ENCODE measurements at places on chromosomes 7 and 10. TPM values are rescaled to one million over a fixed set of nuclear protein-coding genes. Genes with fewer than 3 reads are reported as not detected.

The EIF3B gene
- polyA plus RNA-seq: 90.2 TPM

The FBXO24 gene
- 1.0 TPM for polyA plus RNA-seq

The HYCC1 gene
- polyA plus RNA-seq: 20.7 TPM

The SPDYE8 gene
- 0.20 TPM for polyA plus RNA-seq

The SORBS1 gene
- polyA plus RNA-seq: 76.7 TPM

The CALML5 gene
- polyA plus RNA-seq: not detected

The CASTOR2 gene
- polyA plus RNA-seq: 15.9 TPM

The OR9A2 gene
- polyA plus RNA-seq: not detected

The SEC31B gene
- 10.8 TPM for polyA plus RNA-seq

GRCh38 chr7:105745681-105746330 is 130.6 kb downstream of the ATXN7L1 start:
- no peak for DNase-seq

DNA sequence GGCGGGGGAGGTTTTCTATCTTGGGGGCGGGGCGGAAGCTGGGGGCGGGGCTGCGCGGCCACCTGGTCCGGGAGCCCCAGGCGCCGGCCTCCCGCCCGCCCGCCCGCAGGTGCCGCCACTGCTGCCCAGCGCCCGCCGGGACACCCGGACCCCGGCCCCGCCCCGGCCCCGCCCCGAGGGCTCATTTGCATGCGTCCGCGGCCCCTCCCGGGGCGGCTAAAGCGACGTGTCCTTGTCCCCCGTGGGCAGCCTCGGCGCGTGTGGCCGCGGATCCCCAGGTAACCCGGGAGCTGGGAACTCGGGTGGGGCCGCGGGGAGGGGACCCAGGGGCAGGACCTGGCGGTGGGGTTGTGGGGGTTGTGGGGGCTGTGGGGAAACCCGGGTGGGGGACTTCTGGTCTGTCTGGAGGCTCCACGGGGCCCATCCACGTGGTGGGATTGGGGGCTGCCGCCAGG is at the start of gene BHLHA15:
BHLHA15 (plus strand) TSS at position 219 of the 455 bp plus-strand sequence. CDS start 871 bp downstream, outside the sequence.
- no peak for DNase-seq

DNA sequence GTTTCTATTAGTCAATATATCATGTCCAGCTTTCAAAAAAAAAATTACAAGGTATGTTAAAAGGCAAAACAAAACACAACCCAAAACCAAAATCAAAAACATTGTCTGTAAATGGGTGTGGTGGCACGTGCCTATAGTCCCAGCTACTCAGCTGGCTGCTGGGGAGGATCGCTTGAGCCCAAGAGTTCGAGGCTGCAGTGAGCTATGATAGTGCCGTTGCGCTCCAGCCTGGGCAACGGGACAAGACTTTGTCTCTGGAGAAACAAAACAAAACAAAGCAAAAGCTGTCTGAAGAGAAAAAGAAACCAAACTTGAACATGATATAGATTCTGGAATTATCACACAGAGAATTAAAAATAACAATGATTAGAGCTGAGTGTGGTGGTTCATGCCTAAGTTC is 10.3 kb upstream of the CPA5 start:
- peak; percentile 76 for DNase-seq

GRCh38 chr10:10677479-10677878 is 340.2 kb upstream of the CELF2 start:
- DNase-seq: no peak

GRCh38 chr7:41374150-41374848 is 328.6 kb downstream of the INHBA start:
- DNase-seq: no peak

- DNase-seq: no peak
Measured at GRCh38 chr7:149427096-149427680, 33.7 kb downstream of the ZNF777 start.

- no peak for DNase-seq
Measured at GRCh38 chr7:116673457-116673865, 1.5 kb downstream of the MET start.

DNA sequence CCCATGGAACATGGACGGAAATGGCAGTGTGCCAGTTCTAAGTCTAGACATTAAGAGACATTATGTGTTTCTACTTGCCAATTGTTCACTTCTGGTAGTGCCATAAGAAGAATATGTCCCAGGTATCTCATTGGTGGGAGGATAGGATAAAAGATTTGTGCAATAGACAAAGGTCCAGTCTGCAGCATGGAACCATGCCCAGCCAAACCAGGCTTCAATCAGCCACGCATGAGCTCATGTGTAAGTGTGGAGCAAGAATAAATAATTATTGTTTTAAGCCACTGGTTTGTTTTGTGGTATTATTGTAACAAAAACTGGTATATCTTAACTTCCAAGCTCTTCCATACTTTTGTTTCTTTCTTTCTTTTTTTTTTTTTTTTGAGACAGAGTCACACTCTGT is 153.6 kb upstream of the CTTNBP2 start:
- DNase-seq: no peak

DNA sequence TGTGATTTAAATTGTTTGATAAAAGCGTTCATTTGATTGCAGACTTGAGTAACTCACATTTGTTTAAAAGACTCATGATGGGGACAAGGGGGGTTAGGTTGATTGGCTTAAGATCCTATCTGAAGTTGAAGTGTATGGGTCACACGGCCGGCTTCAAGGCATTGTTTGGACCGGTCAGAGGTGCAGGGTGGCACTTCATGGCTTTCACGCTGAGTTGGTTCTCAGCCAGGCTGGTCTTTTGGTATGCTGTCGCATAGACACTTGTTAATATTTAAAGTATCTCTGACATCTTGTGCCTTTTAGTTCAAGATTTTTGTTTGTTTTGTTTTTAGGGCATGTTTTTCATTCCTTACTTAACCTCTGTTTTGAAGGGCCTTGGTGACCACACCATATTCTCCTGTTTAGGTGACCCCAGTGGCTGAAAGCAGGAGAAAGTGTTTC is 58.1 kb downstream of the CCNY start:
- no peak for DNase-seq

DNA sequence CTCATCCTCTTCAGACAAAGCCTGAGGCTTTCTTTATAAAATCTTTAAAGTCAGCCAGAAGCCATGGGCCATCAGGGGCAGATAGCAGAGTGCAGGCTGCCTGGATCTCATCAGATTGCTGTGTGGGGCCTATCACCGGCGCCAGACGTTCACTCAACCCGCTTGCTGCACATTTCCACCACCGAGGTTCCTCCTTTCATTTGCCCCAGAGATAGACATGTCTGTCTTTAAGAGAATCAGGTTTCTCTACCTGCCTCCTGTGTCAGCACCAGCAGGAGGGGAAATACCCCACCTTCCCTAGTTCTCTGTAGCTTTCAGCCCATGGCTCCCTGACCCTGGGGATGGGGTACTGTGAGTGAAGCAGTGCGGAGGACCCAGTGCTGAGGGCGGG is 22.0 kb downstream of the SLC18A2 start:
- no peak for DNase-seq

GRCh38 chr7:10104292-10104691 is 869.4 kb upstream of the PHF14 start:
- no peak for DNase-seq

DNA sequence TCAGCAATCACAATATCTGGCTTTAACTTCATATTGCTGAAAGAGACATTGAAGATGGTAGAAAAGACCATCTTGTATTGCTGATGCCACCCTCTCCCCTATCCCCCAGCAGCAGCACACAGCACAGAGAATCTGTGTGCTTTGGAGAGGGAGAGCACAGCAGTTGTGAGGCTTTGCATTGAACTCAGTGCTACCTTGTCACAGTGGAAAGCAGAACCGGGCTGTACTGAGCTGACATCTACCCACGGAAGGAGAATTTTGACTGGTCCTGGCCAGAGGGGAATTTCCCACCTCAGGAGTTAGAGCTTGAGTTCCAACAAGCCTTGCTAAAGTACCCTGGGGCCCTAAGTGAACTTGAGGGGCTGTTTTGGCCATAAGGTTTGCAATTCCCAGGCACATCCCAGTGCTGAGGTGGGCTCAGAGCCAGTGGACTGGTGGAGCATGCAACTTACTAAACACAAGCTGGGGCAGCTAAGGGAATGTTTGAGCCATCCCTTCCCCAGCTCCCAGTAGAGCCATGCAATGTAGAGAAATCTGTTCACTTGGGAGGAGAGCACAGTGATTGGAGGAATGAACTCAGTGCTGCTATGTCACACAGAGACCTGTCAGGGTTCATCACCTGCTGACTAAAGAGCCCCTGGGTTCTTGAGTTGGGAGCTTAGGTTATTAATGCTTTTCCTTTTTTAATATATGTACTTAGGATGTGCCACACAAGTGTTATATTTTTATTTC is 62.1 kb downstream of the OR13A1 start:
- DNase-seq: no peak

- no peak for DNase-seq
Measured at GRCh38 chr10:64863836-64864235, 1342.6 kb downstream of the REEP3 start.

GRCh38 chr7:47402941-47403866 is 178.7 kb downstream of the TNS3 start:
- DNase-seq: peak; percentile 26

DNA sequence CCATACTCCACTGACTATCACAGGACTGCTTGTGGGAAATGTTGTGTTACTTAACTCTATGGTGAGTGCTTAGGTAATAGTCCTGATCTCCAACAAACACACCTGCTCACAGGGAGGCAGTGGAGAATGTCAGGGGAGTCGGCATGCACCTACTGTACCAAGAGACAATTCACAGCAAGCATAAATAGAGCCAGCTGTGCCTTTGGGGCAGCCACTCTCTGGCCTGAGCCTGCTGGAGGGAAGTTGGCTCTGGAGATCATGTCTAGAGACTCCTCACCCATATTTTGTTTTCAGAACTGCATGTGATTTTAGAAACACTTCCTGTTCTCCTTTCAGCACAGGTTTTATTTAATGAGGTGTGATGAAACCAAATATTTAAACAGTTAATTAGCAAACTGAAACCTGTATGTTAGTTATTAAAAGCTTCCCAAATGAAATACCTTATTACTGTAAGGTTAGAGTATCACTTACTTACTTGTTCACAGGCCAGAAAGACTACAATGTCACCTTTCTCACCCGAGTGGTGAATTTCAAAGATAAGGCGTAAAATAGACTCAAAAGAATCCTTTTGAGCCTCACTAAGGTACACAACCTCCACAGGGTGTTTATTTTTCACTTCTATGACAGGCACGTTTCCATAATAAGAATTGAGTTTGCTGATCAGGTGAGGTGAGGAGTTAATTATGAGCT is 21.8 kb downstream of the DHX32 start:
- no peak for DNase-seq

- DNase-seq: no peak
Measured at GRCh38 chr10:120516426-120516825, 59.4 kb downstream of the PLPP4 start.

- no peak for DNase-seq
Measured at GRCh38 chr7:75854233-75854632, 24.6 kb upstream of the RHBDD2 start.

DNA sequence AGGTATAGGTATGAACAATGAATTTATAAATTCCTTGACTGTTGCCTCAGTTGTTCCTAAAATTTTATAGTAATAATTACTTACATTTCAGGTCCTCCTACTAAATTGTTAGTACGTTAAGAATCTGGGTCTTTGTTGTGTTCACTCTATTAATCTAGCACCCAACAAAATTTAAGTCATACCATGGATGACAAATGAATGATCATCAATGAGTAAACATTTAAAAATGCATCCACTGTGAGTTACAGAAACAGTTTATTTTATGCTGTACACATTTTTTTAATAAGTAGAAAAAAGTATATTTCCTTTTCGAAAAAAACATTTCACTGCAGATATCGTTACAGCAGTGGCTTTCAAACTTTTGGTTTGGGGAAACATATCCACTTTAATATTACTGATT is 265.2 kb downstream of the PCLO start:
- no peak for DNase-seq

- no peak for DNase-seq
Measured at GRCh38 chr10:670990-671389, 18.5 kb downstream of the DIP2C start.

GRCh38 chr10:132536241-132536876 is 1.2 kb upstream of the INPP5A start:
- no peak for DNase-seq

DNA sequence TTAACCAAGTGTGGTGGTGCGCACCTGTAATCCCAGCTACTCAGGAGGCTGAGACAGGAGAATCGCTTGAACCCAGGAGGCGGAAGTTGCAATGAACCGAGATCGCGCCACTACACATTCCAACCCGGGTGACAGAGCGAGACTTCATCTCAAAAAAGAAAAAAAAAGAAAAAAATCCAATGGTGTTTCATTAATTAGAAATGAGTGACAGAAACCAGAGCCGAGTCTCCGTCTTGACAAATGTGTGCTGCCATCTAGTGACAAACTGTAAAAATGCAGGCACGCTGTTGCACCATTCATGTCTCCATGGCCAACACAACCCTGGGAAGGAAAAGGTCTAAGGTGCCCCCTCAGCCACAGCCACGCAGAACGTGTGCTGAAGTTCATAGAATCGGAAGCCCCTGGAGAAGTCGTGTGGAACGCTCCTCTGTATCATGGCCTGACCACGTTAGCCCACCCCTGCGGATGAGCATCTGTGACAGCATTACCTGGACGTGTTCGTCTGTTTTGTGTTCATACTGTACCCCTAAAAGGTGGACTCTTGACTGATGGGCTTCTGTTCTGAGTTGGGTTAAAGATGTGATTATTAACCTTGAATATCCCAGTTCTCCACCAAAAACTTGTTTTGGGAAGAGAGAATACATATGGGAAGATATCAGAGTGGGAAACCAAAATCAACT is 94.9 kb downstream of the LYZL2 start:
- peak; percentile 53 for DNase-seq

- DNase-seq: no peak
Measured at GRCh38 chr10:116798859-116799258, 50.4 kb upstream of the ENO4 start.

GRCh38 chr10:132296666-132297443 is 10.9 kb downstream of the STK32C start:
- DNase-seq: no peak

GRCh38 chr7:91824201-91824600 is 56.3 kb downstream of the MTERF1 start:
- DNase-seq: no peak

DNA sequence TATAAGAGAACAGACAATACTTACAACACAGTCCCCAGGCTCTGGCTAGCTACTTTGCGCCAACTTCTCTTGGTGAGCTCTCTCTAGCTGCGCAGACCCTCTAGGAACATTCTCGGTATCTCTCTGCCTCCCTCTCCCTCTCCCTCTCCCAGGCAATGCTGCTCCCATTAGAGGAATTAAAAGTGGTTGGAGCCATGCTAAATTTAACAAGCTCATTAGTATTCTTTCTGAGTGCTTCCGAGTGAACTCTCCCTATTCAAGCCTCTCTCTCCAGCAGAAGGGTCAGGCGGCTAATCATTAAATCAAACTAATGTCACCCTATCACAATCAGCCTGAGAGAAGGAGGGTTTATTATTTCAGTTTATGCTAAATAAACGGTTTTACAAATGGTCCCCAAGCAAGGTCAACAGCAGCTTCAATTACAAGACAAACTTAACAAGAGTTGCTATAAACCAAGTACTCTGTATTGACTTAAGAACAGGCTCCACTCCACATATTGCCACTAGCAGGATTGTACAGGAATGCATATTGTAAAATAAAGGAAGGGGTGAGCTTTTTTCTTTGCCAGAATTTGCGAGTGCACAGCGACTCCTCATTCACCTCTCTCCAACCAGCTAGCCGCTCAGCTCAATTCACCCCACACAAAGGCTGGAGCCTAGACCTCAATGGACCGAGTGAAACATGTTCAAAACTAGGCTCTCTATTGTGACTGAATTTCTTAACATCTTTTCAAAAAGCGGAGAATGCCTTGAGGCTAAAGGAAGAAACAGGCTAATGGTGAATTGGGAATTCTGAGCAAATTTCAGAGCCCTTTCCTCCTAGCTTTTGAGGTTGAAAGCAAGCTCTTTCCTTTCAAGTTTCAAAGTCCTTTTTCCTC is 84.4 kb downstream of the GLI3 start:
- DNase-seq: no peak

- no peak for DNase-seq
Measured at GRCh38 chr7:139339025-139339424, 2.1 kb upstream of the FMC1 start.

All from forelimb muscle (tissue), 1 donor.